Left lung (tissue), 14 donors: ENCODE measurements at places on chromosomes 16 and 17. TPM values are rescaled to one million over a fixed set of nuclear protein-coding genes. Genes with fewer than 3 reads are reported as not detected.

The TMEM238L gene
- not detected for polyA plus RNA-seq

The DPEP1 gene
- 9.8 TPM for polyA plus RNA-seq

The KIAA0513 gene
- polyA plus RNA-seq = 6.3 TPM

The PIK3R5 gene
- 2.1 TPM for polyA plus RNA-seq

The SLC38A8 gene
- polyA plus RNA-seq = not detected

The SSTR5 gene
- not detected for polyA plus RNA-seq

The C16orf95 gene
- polyA plus RNA-seq = 5.4 TPM
